ENCODE measurements at places on chromosomes 2 and 18.

DNA sequence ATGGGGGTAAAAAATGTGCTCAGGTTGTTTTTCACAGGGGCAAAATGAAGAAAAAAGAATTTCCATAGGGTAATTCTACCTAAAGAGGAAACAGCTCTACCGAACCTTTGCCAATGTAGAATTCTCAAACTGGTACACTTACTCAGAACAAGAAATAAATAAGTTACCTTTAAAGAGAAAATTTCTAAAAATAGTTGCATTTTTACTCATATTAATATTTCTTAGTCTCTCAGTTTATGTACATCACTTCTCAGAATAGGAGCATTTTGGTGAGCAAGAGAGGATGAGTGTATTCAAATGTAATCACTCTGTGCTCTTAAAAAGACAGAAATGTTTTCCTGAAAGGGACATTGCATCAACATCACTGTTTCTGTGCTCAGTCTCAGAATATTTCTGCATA, 574.7 kb upstream of the SLC8A1 start:
- no peak for DNase-seq

GRCh38 chr18:35201256-35201931, 39.4 kb upstream of the ZNF397 start:
- DNase-seq: no peak

GRCh38 chr2:95314598-95314963, 17.4 kb downstream of the KCNIP3 start:
- no peak for DNase-seq

DNA sequence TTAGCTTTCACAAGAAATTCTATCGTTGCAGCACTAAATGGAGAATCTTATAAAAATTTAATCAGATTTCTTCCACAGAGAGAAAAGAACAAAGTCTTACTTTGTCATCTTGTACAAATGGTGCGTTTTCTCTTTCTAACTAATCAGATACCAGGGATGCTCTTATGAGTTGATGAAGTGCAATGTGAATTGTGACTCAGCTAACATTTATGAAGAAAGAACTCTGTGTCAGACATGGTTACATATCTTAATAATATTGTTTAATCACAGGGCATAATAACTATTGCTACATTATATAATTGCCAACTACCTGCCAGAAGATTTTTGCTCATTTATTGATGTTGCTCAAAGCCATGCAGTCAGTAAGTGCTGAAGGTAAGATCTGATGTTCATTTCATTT, 465.0 kb downstream of the CCDC85A start:
- DNase-seq: no peak

DNA sequence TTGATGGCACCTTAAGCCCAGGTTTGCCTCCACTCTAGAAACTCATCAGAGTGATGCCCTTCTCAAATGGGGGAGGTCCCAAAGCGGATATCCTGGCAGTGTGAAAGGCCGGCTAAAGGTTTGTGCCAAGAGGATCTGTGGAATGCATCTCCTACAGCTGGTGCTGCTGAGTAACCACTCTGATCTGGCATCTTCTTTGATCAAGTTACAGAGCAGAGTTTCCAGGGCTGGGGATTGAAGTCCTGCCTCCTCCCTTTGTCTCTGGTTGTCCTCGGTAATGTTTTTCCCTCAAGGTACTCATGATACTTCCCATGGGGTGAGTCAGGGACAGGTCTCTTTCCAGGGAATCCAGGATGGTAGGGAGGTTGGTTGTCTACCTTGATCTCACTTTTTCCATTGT, 24.6 kb downstream of the PRKRA start:
- DNase-seq: no peak

- no peak for DNase-seq
Observed at GRCh38 chr2:113172721-113173541, 840 bp upstream of the PSD4 start.

DNA sequence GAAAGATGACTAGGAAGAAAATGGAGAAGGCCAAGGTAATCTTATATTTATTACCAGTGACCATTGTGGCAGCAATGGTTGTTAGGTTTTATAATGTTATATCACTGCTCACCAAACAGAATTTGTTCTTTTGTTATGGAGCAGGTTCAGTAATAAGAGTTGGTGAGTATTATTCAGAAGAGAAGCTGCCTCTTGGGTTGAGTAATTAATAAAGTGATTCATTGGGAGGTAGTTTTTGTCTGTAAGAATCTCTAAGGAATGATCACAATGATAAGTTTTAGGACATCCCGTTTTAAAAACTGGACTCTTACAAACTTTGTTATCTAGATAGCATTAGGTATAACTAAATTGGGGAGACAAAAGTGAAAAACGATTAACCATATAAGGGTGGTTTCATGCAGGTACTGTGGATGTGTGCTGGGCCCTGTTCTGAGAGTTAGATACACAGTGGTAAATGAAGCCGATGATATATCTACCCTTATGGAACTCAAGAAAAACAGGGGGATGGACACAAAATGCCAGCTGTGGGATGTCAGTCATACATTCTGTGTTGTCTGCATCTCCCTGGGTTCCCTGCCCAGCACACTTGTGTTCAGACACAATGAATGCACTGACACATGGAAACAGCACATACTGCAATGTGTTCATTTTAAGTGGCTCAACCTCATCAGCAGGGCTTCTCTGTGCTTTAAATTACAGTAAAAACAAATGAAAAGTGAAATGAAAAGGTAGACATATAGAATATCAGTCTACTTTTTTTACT, 7.5 kb downstream of the MAP4K4 start:
- DNase-seq: no peak

GRCh38 chr18:73674125-73674865, 473.3 kb downstream of the FBXO15 start:
- no peak for DNase-seq

DNA sequence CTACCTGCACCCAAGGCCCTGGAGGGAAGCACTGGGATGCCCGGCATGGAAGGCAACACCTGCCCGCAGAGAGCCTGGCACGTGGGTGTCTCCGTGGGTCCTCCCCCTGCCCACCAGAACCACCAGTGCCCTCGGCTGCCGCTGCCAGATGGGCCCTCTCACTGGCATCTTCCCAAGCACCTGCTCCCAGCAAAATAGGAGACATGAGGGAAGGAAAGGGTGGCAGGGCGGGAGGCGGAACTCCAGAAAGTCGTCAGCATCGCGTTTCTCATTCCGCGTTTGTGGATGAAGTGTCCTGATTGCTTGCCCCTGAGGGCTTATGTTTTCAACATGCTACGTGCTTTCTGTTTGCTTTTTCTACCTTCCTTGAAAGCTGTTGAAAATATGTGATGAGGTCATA, 8.8 kb upstream of the SNTG2 start:
- DNase-seq: no peak

DNA sequence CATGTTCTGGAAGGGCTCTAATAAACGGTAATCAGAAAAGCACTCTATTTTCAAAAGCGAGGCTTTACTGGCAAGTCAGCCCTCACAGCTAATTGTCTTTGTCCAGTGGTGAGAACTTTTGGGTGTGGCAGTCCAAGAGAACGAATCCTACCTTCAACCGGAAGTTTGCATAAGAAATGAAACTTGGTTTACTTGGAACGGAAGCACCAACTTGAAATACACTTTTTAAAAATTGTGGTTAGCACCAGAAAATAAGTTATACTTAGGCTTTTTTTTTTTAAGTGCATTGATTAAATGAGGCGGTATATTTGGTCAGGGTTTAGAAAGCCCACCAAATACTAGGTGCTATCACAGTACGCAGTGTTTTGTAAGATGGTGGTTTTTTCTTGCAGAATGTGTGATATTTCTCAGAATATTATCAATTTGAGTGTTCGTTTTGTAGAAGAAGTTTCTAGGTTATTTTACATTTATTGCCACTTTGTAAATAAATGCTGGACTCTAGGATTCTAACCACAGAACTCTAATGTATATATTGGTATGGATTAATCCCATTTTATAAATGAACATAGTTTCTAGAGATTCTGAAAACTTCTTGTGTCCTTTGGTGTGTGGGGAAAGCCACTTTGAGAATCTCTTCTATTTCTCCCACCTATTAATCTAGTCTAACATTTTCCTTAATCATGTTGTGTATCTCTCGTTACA, 1.2 kb downstream of the MYL12A start:
- no peak for DNase-seq

GRCh38 chr2:144770616-144771230, 250.8 kb upstream of the ZEB2 start:
- no peak for DNase-seq

DNA sequence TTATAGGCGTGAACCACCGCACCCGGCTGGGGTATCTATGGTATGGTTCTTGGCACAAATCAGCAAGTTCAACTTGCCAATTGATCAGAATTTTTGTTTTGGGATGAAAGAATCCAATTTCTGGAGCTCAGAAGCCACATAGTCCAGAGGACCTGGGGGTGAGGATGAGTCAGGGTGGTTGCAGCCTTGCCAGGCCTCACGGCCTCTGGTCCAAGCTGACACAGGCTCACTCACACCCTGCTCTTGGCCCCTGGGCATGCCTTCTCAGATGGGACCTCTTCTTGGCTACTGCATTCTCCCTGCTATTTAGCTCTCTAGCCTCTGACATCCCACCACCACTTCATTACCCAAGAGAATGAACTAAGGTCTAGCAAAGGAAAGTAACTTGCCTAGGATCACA, 16.3 kb downstream of the CAPG start:
- DNase-seq: no peak

DNA sequence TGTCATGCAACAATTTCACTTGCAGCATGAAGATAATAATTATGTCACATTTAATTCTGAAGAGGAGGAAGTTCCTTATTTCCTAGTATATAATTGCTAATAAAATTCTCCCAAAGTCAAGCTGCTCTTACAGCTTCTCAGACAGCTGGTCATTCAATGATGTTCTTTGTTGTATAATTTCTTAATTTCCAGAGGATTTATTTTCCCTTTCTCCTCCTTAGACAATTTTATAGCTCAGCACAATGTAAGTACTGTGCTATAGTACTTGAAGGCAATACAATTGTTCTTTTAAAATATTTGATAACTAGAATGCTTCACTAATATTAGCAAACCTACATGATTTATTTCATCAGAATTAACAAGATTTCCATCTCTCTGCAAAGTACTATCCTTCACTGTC, 73.4 kb downstream of the ROCK1 start:
- DNase-seq: no peak

DNA sequence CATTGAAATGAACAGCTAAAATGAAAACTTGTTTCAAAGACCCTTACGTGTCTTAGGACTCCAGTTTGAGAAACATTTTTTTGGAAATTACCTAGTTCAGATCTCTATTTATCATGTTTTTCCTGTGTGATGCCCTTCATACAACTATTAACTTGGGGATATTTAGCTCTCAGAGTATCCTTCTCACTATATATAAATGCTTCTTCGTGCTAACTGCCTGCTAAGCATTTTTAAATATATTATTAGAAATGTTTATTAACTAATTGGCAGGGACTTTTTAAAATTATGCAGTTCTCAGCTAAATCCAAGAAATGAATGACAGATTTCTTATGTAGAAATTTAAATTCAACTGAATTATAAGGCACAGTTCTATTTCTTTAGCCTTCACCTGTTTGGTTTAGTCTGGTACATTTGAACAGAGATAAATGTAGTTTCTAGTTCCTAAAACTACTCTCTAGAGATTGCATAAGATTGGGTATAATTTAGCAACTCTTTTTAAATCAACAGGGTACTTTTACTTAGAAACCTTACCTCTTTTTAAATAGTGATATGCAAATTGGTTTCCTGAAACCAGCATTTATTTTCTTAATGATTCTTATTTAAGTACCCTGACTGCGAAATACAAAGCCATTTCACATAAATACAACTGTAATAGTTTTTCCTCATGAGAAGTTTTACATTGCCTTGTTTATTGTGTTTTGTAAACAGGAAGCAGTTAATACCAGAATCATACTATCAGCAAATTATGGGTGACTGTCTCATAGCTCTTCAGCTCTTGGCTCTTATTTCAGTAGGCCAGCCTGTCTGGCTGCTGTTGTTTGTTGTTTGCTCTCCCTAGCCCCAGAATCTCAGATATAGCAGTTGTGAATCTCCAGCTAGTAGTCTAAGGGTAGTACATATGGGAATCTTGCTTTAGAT, 140.7 kb downstream of the PTRHD1 start:
- DNase-seq: no peak

DNA sequence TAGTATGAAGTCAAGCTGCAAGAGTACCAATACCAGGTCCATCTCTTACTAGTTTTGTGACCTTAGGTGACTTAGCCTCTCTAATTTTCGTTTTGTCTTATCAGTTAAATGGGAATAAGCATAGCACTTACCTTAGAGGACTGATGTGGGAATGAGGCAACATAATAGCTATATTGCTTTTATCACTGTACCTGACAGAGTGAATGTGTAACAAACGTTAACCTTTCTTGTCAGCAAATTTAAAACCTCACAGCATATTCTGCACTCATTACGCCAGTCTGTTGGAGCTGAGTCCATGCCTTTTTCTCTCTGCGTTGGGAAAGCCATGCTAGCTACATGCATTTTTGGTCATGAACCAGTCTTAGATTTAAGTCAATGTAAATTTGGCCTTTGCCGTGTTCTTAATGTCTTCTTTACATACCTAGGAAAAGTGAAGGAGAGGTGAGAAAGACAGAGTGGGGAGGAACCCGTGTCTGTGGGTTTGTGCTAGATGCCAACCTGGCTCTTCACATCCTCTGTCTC, at the start of gene IL36B:
Gene IL36B (minus strand): TSS at position 472 of the 522 bp plus-strand sequence.
- no peak for DNase-seq

GRCh38 chr2:147845411-147845971, 662 bp downstream of the ACVR2A start:
- DNase-seq: no peak

DNA sequence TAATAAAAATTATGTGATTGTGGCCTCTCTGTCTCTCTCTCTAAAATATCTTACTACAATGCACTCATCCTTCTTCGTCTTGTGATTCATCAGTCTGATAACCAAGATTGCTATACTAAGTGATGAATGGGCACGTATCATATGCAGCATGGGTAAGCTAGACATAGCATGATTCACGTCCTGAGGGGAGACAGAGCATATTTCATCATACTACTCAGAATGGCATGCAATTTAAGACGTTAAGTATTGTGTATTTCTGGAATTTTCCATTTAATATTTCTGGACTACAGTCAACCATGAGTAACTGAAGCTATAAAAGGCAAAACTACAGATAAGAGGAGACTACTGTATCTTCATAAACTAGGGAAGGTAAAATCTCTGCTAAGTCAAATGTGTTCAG, 97.0 kb upstream of the CD226 start:
- peak; percentile 84 for DNase-seq

- DNase-seq: no peak
Observed at GRCh38 chr2:46683541-46683940, 204.2 kb downstream of the TMEM247 start.

- no peak for DNase-seq
Observed at GRCh38 chr2:74625658-74626425, 22.3 kb downstream of the M1AP start.

GRCh38 chr2:232772531-232772930, 3.8 kb downstream of the KCNJ13 start:
- no peak for DNase-seq

DNA sequence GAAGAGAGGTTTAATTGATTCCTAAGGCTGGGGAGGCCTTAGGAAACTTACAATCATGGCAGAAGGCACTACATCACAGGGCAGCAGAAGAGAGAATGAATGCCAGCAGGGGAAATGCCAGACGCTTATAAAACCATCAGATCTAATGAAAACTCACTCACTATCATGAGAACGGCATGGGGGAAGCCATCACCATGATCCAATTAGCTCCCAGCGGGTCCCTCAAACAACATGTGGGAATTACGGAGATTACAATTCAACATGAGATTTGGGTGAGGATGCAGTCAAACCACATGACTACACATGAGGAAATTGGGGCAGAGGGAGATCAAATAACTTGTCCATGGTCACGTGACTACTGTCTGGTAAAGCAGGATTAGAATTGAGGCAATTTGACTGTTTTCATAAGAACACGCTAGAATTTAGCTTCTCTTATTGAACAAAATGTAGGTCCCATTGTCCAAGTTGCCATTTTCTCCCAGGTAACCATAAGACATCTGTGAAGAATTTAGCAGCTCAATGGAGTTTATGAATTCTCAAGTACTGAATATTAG, 445.1 kb upstream of the CDH20 start:
- DNase-seq: no peak

Measured in GM04504 (cell line).